RWPE2 (cell line): ENCODE measurements at places on chromosomes 13 and 19.

- no peak for DNase-seq
Measured at GRCh38 chr19:44592451-44592890, 20.9 kb upstream of the IGSF23 start.

- DNase-seq, result no peak
Measured at GRCh38 chr19:46728693-46729339, 11.9 kb upstream of the PRKD2 start.

DNA sequence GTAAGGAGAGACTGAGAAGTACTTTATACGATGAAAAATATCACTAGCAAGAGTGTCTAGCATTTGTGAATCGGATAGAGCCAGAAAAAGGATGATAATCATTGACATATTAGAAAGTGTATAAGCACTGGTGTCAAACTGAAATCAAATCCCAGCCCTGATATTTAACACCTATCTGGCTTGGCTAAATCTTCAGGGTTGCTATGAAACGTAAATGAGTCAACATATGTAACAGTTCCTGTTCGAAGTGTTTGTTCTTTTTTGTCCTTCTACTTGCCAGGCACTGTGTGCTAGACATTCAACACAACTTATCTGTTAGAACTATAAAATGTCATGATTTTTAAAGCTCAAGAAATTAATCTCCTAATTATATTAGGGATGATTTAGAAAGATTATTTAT lies 40.8 kb downstream of the SERPINE3 start:
- no peak for DNase-seq

GRCh38 chr13:113307491-113307890 lies 10.5 kb downstream of the LAMP1 start:
- no peak for DNase-seq
